ENCODE measurements at places on chromosomes 1 and 21.

DNA sequence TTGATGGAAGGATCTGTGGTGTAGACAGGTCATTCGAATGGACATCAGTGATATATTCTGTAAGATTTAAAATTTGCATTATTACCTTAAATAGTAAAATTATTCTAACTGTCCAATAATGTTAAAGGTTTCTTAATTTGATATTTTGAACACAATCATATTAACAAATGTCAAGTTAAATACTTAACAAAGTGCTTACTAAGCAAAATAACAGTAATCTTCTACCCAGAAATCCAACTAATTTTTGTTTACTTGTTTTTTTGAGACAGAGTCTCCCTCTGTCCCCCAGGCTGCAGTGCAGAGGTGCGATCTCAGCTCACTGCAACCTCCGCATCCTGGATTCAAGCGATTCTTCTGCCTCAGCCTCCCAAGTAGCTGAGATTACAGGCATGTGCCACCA, 33.9 kb downstream of the USP33 start:
- DNase-seq, result no peak

GRCh38 chr1:31201931-31202360, 37.7 kb downstream of the NKAIN1 start:
- DNase-seq, result no peak

DNA sequence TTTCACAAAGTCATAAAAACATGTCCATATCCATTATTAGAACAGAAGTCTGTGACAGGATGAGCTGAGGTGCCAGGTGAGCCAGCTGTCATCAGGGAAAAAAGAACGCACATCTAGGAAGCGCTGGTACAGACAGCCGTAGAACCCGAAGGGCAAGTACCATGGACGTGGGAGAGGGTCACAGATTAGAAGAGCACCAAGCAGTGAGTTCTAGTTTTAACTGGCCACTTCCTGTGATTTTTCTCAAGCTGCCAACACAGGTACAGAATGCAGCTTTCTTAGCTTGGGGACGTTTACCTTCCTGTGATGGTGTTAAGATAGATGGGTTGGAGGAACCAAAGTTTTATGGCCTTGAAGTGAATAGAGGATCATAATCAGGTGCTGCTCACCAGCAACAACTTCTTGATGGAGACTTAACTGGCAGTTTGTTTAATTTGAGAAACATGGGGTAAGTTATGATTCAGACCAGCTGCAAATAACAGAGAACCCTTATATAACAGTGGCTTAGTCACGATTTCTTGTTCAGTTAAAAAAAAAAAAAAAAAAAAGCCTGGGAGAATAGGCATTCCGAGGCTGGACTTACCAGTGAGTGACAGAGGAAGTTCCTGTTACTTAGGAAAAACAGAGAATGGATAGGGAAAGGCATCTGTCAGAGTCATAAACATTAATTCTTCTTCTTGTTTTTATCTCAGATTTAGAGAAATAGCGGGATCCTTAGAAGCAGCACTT, 30.9 kb downstream of the AGT start:
- DNase-seq, result no peak

DNA sequence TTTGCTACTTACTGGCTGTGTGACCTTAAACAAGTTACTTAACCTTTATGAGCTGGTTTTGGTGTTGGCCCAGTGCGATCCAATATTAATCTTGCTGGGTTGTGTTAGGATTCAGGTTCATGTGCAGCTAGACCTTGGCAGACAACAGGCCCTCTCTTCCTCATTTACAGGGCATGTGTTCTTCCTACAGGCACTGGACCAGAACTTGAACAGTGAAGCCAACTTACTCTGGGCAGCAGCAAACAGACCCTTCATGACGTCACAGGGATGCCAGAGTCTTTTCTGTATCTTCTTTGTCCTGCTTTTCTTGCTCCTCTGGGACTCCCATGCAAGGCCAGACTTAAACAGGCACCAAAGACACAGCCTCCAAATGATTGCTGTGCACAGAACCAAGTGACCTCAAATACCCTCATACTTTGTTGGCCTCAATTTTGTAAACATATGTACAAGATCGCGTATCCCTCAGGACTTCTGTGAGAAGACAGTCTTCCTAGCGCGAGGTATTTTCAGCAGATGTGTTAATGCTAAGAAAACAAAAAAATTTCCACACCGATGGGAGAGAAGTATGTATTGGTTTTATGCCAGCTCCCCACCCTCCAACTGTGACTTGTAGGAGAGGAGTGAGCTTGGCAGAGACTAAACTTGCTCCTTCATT, 73.7 kb downstream of the URB2 start:
- DNase-seq, result no peak

- no peak for DNase-seq
These were observed 34.7 kb downstream of the SH3BP5L start for GRCh38 chr1:248791010-248791409.

- DNase-seq, result no peak
These were observed 79.8 kb downstream of the OMA1 start for GRCh38 chr1:58466630-58467241.

DNA sequence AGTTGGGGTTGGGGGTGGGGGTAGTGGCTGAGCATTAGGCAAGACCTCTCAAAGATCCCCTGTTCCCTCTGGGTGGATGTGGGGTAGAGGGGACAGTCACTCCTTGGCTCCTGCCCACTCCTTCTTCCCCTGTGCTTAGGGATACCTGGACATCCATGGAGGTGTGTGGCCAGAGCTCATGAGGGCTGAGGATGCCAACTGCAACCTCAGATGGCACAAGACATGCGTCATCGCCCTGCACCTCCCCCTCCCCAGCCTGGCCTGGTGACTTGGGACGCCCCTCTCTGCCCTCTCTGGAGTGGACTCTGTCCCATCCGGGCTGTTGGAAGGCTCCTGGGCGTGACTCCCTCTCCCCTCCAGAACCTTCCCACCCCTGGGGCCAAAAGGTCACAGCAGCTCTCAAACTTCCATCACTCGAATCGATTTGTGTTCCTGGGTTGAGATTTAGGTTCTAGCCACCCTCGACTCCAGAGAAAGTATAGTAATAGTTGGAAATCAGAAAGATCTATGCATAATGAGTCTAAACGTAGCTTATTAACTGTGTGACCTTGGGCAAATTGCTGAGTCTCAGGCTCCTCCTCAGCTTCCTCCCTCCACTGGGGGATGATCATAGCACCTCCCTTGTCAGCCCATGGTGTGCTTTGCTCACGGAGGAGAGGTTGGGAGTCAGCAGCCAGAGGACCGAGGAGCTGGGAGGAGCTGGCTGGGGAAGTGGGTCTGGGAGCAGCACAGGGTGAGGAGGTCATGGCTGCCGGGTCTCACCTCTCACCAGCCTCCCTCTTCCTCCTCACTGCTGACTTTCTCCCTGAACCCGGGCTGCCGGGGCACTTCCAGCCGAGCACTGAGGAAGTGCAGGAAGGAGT, 2.2 kb upstream of the PTPN7 start:
- no peak for DNase-seq

DNA sequence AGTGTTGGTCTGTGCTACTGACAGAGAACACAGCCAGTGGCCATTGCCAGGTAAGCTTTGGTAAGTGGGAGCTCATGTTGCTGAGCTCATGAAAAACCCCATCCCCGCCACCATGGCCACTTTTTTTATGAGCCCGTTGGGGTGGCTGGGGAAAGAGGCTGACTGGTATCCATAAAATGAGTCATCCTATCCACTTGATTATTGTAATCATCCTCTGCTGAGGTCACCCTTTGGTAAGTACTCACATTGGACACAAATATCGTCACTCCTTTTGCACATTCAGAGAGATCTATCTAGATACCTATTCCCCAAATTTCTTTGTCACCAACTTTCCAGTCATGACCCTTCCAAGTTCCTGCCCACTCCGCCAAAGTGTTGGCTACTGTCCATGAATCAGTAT, 22.0 kb downstream of the SLAMF7 start:
- no peak for DNase-seq

- no peak for DNase-seq
These were observed 619.4 kb upstream of the ADAMTS5 start for GRCh38 chr21:27586326-27586725.

GRCh38 chr21:45880097-45881068, 101.2 kb upstream of the COL6A1 start:
- DNase-seq, result no peak

DNA sequence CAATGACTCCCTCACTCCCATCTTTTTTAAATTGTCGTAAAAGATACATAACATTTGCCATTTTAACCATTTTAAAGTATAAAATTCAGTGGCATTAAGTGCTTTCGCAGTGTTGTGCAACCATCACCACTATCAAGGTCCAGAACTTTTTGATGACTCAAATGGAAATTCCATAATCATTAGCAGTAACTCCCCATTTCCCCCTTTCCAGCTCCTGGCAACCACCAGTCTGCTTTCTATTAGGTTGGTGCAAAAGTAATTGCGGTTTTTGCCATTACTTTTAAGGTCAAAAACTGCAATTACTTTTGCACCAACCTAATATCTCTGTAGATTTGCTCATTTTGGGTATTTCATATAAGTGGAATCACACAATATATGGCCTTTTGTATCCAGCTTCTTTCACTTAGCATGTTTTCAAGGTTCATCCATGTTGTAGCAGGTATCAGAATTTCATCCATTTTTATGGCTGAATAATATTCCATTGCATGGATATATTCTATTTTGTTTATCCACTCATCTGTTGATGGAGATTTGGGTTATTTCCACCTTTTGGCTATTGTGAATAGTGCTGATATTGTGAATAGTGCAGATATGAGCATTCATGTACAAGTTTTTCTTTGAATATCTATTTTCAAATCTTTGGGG, 159.7 kb downstream of the HIVEP3 start:
- no peak for DNase-seq

GRCh38 chr21:23725576-23725975, 1881.7 kb downstream of the MRPL39 start:
- DNase-seq, result no peak

GRCh38 chr1:159960721-159961381, 6.8 kb upstream of the SLAMF9 start:
- peak; percentile 54 for DNase-seq

- no peak for DNase-seq
These were observed 218.7 kb downstream of the DAB1 start for GRCh38 chr1:57204942-57205787.

DNA sequence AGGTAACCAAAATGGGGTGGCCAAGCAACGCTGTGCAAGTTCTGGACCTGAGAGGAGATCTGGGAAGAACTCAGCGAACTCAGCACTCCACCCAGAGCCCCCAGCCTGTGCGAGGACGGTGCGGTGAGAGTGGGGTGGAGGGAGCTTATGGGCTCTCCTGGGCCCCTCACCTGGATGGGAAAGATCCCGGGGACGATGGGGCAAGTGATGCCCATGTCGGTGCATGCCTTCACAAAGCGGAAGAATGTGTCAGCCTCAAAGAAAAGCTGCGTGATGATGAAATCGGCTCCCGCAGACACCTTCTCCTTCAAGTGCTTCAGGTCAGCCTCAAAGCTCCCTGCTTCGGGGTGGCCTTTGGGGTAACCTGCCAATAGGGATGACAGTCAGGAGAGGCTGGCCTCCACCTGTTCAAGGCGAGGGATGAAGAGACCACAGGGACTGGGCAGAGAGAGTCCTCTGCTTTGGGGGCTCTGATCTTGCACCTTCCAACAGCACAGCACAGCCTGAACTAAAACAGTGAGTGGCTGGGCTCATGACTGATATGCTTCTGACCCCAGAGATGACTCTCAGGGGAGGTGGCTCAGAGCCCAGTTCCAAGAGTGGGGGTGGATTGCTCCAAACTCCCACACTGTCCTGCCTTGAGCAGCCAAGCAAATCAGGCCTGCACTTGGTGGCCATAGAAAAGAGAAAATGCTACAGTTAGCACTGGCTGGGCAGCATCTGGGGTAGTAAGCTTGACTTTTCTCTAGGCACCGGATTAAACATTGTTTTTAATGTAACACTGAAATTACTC, 9.5 kb downstream of the MTHFR start:
- peak; percentile 39 for DNase-seq

DNA sequence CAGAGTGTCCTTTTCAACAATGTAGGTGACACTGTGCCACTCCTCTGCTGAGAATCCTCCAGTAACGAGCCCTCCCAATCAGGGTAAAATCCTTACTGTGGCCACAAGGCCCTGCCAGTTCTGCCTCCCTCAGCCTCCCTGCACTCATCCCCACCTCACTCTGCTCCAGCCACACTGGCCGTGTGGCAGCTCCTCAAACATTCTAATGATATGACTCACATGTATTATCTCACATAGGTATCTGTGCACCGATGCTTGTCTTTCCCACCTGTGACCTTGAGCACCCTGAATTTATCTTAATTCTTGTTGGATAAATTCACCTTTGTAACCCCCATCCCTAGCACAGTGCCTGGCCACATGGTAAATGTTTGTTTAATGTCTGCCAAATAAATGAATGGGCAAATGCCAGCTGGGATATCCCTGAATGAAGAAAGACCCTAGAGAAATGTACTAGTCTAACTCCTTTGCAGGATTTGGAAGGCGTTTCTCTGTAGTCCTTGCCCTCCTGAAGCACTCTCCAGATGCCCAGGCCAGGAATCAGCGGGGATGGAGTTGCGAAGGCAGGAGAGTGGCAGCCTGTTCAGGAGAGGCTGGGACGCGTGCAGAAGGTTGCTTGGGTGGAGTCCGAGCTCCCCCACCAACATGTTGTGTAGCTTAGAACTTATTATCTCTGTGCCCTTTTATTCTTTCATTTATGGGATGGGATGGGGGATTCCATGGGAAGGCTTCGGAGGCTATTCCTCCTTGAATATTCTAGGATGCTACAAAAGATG, 106.0 kb downstream of the TMEM53 start:
- no peak for DNase-seq

GRCh38 chr1:201877877-201878401, 10.8 kb upstream of the SHISA4 start:
- DNase-seq, result no peak

DNA sequence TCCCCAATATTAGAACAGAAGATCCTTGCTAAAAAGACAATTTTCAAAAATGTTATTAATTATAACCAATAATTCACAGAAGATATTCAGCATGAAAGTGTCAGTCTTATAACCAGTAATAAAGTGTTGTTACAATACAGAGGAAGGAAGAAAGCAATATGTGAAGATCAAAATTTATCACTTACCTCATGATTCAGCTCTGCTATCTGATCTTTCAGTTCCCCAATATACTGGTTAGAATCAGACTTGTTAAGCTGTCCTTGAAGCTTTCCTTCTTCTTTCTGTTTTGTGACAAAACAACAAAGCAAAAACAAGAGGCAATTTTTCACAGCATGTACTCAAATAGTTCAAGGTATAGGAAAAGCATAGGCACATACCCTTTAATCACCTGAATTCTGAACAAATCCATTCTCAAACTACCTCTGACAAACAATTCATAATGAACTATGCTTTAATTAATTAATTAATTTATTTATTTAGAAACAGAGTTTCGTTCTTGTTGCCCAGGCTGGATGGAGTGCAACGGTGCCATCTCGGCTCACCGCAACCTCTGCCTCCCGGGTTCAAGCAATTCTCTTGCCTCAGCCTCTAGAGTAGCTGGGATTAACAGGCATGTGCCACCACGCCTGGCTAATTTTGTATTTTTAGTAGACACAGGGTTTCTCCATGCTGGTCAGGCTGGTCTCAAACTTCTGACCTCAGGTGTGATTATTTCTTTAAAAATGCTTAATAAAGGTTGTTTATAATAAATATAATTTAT, 76.9 kb upstream of the GFI1 start:
- DNase-seq, result no peak
